Choroid plexus epithelial cell (primary cell): ENCODE measurements at places on chromosomes 11 and 22.

DNA sequence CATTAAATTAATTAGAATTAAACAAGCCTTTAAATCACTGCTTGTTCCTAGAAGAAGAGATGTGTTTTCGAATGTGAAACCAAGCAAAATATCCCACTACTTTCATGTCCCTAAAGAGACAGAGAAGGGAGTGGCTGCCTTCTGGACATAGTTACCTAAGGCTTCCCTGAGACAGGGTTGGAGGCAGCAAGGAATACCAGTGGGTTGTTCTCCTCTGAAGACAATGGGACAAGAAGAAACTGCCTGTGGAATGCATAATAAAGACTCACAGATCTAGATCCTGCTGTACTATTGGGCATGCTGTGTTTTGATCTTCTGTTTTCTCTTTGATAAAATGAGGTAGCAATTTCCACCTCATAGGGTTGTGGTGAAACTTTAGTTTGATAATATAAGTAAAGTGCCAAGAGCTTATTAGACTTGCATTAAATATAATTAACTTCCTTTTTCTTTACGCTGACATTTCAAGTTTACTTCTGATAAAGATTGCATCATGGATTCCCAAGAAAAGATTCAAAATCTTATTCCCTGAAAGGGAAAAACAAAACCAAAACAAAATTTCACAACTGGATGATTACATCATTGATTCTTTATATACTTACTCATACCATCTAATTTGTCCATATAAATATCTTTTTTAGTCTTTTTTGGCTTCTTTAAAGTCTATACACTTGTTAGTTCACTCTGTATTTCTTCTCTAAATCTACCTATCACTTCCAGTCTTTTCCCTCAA is 621.3 kb downstream of the ETS1 start:
- DNase-seq = peak; percentile 4

DNA sequence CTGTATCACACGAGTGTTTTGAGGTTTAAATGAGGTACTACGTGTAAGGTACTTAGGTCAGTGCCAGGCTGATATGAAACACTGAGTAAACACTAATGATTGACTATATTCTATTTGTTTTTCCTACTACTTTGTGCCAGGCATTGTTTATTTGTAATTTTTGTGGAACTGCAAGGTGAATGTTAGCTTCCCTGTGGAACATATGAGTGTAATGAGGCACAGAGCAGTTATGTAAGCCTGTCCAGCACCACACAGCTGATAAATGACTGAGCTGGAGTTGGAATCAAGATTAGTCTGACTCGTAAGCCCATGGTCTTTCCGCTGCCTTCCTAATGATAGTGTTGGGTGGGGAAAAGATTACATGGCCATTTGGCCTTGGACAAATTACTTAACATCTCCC is 5.9 kb downstream of the SLC37A2 start:
- DNase-seq = no peak

- DNase-seq = no peak
Observed at GRCh38 chr22:48053973-48054372, 1291.5 kb downstream of the TBC1D22A start.

DNA sequence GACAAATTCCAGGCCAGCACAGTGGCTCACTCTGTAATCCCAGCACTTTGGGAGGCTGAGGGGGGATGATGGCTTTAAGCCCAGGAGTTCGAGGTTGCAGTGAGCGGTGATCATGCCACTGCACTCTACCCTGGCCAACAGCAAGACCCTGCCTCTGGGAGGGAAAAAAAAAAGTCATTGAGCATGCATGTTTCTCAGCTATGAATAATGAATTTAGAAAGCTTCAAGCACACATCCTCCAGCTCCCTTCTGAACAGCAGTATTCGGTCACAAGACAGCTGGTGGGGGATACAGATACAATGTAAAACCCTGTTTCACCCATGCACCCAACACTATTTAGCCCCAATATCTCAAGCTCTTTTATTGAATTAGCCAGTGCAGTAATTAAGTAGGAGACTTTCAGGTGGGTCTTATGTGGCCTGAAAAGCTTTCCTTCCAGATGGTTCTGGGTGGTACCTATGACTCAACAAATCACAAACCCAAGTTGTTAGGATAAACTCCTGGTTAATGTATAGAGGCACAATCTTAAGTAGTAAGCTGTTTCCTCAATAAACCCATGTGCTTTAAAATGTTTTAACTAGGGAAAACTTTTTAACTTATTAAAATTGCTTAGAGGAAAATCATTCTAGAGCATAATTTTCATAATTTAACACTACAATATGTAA is 13.4 kb downstream of the PRDM10 start:
- no peak for DNase-seq

DNA sequence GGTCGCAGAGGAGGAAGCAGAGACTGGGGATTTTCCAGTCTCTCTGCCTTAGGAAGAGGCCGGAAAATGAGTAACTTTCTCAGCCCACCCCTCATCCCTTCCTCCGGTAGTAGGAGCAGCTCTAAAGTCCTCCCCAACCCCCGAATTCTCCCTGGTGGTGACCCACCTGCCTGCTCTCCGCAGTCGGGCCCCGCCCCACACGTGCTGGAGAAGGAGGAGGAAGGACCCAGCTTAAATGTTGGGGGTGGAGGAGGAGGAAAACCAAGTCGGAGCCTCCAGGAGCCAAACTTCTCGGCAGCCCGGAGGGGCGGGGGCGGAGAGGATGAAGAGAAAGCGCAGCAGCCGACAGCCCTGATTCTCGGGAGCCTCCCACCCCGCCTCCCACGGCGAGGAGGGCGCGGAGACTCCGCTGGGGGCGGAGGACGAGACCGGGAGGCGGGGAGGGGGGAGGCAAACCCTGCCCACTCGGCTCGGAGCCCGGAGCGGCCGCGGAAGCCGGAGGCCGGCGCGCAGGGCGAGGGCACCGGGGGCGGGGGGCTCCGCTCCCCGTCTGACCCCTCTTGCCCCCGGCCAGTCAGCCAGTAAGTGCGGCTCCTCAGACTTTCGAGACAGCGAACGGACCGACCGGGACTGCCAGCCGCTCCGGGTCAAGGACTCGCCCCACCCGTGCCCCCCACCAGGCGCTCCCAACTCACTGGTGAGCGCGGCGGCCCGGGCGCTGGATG is at the start of gene TPBGL:
TSS of gene TPBGL (plus strand) at position 464 of the 725 bp plus-strand sequence. CDS start 276 bp downstream, outside the sequence.
- peak; percentile 21 for DNase-seq

DNA sequence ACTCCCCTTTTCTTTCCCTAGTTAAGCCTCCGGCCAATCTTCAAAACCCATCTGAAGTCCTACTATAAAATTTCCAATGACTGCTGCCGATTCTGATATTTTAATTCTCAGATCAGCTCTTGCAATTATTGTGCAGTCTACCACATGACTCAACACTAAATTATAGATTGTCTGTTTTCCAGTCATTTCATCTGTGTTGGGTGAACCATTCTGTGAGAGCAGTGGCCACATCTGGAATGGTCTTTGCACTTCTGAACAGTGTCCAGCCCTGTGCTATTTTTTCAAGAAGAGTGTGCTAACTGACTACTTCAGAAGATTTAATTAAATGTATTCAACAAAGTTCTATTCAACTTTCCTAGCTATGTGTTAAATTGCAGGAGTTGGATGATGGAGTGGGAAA is 47.2 kb upstream of the MMP7 start:
- DNase-seq = no peak

- no peak for DNase-seq
Observed at GRCh38 chr22:45768490-45768889, 96.9 kb downstream of the ATXN10 start.

GRCh38 chr11:45209891-45210699 is 63.7 kb downstream of the PRDM11 start:
- peak; percentile 90 for DNase-seq

- DNase-seq = peak; percentile 30
Observed at GRCh38 chr22:27829620-27830019, 28.1 kb upstream of the MN1 start.

DNA sequence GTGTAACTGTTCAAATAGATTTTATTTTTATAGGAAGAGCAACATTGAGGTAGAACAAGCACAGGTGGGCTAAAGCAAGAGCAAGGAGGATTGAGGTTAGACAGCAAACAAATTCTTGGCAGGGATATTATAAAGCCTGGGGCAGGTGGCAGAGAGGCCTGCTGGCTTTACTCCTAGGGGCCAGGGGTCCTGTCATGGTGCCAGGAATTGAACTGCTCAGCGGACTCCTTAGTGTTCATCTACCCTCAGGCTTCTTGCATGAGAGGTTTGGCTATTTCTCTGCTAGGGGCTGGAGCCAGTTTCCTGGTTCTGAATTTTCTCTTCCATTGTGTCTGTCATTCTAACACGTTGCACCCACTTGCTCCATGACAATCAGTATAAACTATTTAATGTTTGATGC is 217.2 kb upstream of the NCAM1 start:
- DNase-seq = no peak

GRCh38 chr11:58927393-58928106 is 11.7 kb upstream of the GLYATL1 start:
- peak; percentile 43 for DNase-seq

- no peak for DNase-seq
Observed at GRCh38 chr11:119310682-119311052, 6.3 kb downstream of the MCAM start.

- no peak for DNase-seq
Observed at GRCh38 chr11:69652999-69653398, 12.0 kb downstream of the CCND1 start.

GRCh38 chr11:96127596-96127959 is 203.7 kb upstream of the MTMR2 start:
- DNase-seq = no peak

GRCh38 chr11:85863855-85864254 is 8.7 kb downstream of the CCDC83 start:
- DNase-seq = no peak

GRCh38 chr22:23787910-23788309 is 1.1 kb downstream of the SMARCB1 start:
- DNase-seq = no peak
